ENCODE measurements at places on chromosomes 2 and 18. TPM values are rescaled to one million over a fixed set of nuclear protein-coding genes. Genes with fewer than 3 reads are reported as not detected.
A peak's percentile ranks its signal among the peaks of the same experiment; 100 is the strongest.

GRCh38 chr2:72032481-72033041 is 115.1 kb downstream of the CYP26B1 start:
- H3K4me1 ChIP-seq: no peaks in the 10 kb centered on the region
- peaks cover 14% of the 10 kb centered on the region for H3K27me3 ChIP-seq
- H3K4me3 ChIP-seq: no peak overlapping the region
- H3K27ac ChIP-seq: no peak overlapping the region
- DNase-seq: no peak

- no peaks in the 10 kb centered on the region for H3K36me3 ChIP-seq
- no peak overlapping the region for H3K4me3 ChIP-seq
- H3K27ac ChIP-seq: no peak overlapping the region
- peaks cover 15% of the 10 kb centered on the region for H3K4me1 ChIP-seq
- no peak for DNase-seq
- H3K27me3 ChIP-seq: no peaks in the 10 kb centered on the region
Observed at GRCh38 chr2:98468621-98469236, 24.1 kb downstream of the INPP4A start.

DNA sequence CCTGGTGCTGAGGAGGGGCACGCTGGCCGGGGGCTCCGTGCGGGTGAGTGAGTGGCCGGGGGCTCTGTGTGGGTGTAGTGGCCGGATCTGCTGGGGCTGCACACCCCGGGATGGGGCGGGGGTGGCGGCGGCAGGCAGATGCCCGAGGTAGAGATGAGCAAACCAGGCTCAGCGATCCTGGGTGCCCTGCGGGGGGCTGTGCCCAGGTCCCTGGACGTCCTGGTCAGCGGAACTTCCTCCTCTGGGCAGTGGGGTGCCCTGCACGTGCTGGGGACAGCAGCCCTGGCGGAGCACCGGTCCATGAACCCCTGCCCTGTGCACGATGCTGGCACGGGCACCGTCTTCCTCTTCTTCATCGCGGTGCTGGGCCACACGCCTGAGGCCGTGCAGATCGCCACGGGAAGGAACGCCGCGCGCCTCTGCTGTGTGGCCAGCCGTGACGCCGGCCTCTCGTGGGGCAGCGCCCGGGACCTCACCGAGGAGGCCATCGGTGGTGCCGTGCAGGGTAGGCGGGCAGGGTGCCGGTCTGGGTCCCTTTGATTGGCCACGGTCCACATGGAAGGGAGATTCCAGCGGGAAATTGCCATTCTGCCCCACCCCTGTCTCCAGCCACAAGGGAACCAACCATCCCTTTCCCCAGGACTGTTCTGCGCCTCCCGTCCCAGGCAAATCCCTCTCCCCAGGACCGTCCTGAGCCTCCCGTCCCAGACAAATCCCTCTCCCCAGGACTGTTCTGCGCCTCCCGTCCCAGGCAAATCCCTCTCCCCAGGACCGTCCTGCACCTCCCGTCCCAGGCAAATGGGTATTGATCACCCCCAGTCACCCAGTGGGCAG is 5.9 kb downstream of the NEU4 start:
- H3K4me1 ChIP-seq: no peaks in the 10 kb centered on the region
- H3K27ac ChIP-seq: peak overlapping the region; percentile 50
- H3K4me3 ChIP-seq: no peak overlapping the region
- no peak for DNase-seq
- H3K27me3 ChIP-seq: no peaks in the 10 kb centered on the region
- no peaks in the 10 kb centered on the region for H3K36me3 ChIP-seq

DNA sequence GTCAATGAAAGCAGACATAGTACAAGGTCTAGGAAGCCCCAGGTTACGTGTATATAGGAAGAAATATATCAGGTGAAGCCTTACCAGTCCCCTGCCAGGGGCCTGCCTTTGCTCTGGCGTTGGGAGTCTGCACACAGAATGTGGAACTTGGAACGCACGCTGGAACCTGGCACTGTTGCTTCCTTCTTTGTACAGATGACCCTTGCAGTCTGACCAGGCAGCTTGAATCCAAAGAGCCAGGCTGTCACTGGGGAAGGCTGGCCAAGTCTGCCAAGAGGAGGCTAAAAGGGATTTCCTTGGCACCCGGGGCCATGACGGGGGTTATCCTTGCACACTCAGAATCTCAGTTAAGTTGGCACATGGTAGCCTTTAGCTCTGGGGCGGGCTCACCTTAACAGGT is 39.5 kb downstream of the TMEM247 start:
- H3K36me3 ChIP-seq: peaks cover 10% of the 10 kb centered on the region
- H3K4me1 ChIP-seq: no peaks in the 10 kb centered on the region
- DNase-seq: no peak
- no peak overlapping the region for H3K4me3 ChIP-seq

GRCh38 chr2:136113209-136113971 is 4.6 kb downstream of the CXCR4 start:
- no peak for DNase-seq
- peaks cover 14% of the 10 kb centered on the region for H3K27me3 ChIP-seq
- H3K4me1 ChIP-seq: peaks cover 62% of the 10 kb centered on the region
- peak overlapping the region; percentile 69 for H3K4me3 ChIP-seq
- peaks cover 19% of the 10 kb centered on the region for H3K36me3 ChIP-seq
- no peak overlapping the region for H3K27ac ChIP-seq

DNA sequence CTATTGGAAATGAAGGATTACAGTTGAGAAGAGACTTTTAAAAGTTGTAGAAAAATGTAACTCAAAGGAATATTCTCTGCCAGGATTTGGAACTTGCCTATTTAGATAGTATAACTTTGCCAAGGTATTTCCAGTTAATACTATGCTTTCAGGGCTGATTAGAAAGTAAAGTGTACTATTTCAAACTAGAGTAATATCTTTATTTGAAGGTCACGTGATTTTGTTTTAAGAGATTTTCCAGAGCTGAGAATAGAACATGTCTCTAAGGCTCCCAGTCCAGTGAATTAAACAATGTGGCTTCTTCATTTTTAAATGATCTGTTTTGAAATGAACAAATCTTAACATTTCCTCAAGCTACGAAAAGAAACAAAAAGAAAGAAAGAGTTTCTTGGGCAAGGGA is 53.9 kb downstream of the CCDC148 start:
- H3K27me3 ChIP-seq: no peaks in the 10 kb centered on the region
- no peak for DNase-seq
- peaks cover 5% of the 10 kb centered on the region for H3K4me1 ChIP-seq
- peaks cover 3% of the 10 kb centered on the region for H3K36me3 ChIP-seq
- H3K4me3 ChIP-seq: no peak overlapping the region
- no peak overlapping the region for H3K27ac ChIP-seq

DNA sequence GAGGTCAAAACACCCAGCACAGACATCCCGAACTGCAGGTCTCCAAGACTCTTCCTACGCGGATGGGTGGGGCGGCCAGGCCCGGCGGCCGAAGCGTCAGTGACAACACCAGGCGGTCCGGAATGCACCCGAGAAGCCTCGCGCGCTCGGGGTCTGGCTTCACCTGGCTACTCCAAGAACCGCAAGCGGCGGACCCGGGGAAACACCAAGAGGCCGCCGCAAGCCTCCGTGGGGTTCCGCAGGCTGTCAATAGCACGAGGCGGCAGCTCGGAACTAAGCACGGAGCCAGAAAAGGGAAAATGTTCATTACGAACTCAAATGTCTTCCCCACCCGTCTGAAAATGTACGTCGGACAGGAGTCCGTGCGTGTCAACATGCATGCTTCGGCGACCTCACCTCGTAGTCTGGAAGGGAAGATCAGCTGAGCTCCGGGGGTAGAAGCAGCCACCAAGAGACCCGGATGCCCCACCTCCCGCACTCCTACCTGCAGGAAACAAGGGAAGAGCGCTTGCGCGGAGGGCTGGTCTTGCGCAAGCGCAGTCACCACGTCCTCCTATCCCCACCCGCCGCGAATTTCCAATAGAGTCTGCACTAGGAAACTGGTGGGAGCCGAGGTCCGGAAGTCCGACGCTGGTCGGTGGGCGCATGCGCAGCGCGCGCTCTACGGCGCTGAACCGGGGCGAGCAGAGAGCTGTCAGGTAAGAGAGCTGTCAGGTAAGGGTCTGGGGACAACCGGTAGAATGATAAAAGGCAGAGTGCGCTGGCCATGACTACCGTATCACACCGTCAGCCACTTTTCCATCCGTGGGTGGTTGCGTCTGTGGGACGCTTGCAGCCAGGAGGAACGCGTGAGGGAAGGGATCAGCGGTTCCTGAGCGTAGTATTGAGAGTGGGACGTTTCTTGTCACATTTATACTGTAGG is at the start of the genes GPATCH11 and HEATR5B:
Gene GPATCH11, plus strand, starts transcription at position 646 of the 922 bp plus-strand sequence. CDS start 3,864 bp downstream, outside the sequence.
Gene HEATR5B, minus strand, starts transcription at position 500 of the 922 bp plus-strand sequence. CDS start 958 bp downstream, outside the sequence.
- peak; percentile 90 for DNase-seq
- no peaks in the 10 kb centered on the region for H3K27me3 ChIP-seq
- H3K4me3 ChIP-seq: no peak within 1 kb of the TSS

GRCh38 chr2:86226070-86226469 is 26.8 kb downstream of the MRPL35 start:
- no peak overlapping the region for H3K27ac ChIP-seq
- no peak overlapping the region for H3K4me3 ChIP-seq
- no peak for DNase-seq
- peaks cover 33% of the 10 kb centered on the region for H3K4me1 ChIP-seq
- no peaks in the 10 kb centered on the region for H3K36me3 ChIP-seq

DNA sequence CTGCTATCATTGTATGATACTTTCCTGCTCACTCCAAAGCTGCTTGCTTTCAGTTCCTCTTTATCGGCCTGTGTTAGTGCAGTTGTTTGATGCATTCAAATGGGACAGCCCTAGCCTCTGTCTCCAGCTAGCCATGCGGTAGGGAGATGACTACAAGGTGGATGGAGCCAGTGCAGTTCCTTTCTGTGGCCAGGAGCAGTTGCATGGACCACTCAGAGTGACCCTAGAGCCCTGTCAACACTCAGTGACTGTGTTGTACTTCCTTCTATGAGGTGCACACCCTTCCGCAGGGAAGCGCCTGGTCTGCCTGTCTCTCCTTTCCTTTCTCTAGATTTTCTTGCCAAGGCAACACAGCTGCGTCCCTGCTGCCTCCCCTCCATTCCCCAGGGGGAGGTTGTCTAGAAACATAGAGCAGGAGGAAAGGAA is 33.8 kb downstream of the KCNS3 start:
- H3K36me3 ChIP-seq: no peaks in the 10 kb centered on the region
- H3K27ac ChIP-seq: no peak overlapping the region
- H3K4me1 ChIP-seq: peaks cover 6% of the 10 kb centered on the region
- no peak overlapping the region for H3K4me3 ChIP-seq

DNA sequence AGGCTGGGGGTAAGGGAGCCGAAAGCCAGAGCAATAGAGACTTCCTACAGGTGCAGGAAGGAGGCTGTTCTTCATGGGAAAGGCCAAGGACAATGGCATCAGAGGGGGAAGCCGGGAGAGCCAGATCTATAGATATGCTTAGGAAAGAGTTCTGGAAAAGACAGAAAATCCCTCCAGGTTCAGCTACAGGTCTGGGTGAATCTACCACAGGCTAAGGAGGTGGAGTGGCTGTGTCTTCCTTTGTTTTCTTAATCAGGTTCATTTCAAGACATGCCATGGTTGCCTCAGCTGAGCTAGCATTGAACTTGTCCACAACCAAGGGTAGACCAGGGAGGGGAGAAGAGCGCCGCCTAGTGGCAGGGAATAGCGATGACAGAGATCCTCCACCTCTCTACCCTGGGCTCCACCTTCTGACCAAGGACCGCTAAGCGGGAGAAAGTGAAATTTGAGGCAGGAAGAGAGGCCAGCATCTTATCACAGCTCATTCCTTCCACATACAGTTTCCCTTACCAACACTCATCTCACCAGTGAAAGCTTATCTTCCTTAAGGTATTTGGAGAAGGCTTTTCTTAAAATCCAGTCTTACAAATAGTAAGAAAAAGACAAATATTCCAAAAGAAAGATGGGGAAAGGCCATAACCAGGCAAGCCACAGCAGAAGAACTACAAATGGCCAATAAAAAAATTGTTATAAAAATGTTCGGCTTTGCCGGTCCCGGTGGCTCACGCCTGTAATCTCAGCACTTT is 74.2 kb downstream of the VIT start:
- no peak overlapping the region for H3K4me3 ChIP-seq
- H3K36me3 ChIP-seq: no peaks in the 10 kb centered on the region
- no peaks in the 10 kb centered on the region for H3K4me1 ChIP-seq
- no peak overlapping the region for H3K27ac ChIP-seq

- peaks cover 20% of the 10 kb centered on the region for H3K36me3 ChIP-seq
- peaks cover 49% of the 10 kb centered on the region for H3K4me1 ChIP-seq
- DNase-seq: no peak
- H3K27me3 ChIP-seq: no peaks in the 10 kb centered on the region
- peak overlapping the region; percentile 79 for H3K27ac ChIP-seq
- peak overlapping the region; percentile 31 for H3K4me3 ChIP-seq
Observed at GRCh38 chr2:75986617-75987016, 275.9 kb upstream of the GCFC2 start.

DNA sequence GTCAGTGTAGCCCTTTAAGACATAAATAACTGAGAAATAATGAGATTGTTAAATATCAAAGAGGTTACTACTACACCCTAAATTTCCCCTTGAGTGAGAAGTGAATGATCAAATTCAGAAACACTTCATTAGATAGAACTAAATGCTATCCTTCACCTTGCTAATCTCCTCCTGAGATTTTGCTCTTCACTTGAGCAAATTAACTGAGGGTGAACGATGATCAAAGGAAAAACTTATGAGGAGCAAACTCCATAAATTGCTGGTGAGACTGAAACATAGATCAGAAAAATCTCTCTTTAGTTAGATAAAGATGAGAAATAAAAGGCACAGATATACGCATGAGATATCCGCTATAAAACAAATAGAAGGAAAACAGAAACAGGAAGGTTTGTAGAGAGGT is 63.1 kb upstream of the TANC1 start:
- peaks cover 27% of the 10 kb centered on the region for H3K27me3 ChIP-seq
- no peak overlapping the region for H3K4me3 ChIP-seq
- no peak overlapping the region for H3K27ac ChIP-seq
- H3K36me3 ChIP-seq: no peaks in the 10 kb centered on the region

DNA sequence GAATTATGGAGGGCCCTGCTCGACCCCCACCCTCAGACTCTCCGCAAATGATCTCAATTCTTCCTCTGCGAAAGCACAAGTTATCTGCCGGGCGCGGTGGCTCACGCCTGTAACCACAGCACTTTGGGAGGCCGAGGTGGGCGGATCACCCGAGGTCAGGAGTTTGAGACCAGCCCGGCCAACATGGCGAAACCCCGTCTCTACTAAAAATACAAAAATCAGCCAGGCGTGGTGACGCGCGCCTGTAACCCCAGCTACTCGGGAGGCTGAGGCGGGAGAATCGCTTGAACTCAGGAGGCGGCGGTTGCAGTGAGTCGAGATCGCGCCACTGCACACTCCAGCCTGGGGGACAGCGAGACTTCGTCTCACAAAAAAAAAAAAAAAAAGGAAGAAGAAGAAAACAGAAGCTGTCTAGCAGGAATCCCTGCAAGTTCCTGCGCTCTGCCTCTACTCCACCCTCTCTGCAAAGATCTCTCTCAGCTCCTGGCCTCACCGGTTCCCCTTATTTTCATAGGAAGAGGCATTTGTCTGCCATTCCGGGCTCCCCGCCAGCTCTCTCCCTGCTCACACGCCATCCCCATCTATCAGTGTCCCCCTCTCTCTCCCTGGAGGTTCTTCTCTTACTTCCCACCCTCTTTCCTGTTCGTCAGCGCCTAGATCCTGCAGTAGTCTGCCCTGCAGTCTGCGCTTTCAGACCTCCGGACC is 13.5 kb upstream of the COLEC12 start:
- no peaks in the 10 kb centered on the region for H3K27me3 ChIP-seq
- H3K27ac ChIP-seq: no peak overlapping the region
- no peak overlapping the region for H3K4me3 ChIP-seq
- DNase-seq: no peak

Gene PRR30
- total RNA-seq: not detected

Gene MERTK
- total RNA-seq: 3.3 TPM

Gene GLI2
- total RNA-seq: 49.1 TPM

Gene UGT1A6
- total RNA-seq: not detected

Gene LDLRAD4
- total RNA-seq: 1.7 TPM

Gene CTIF
- total RNA-seq: 46.7 TPM

Gene GKN1
- total RNA-seq: not detected

Gene BOLL
- not detected for total RNA-seq

Gene GREB1L
- 80.5 TPM for total RNA-seq

Gene SRD5A2
- total RNA-seq: not detected

All from neural crest cell (in vitro differentiated cells).